ENCODE measurements at places on chromosomes 5 and 9.

DNA sequence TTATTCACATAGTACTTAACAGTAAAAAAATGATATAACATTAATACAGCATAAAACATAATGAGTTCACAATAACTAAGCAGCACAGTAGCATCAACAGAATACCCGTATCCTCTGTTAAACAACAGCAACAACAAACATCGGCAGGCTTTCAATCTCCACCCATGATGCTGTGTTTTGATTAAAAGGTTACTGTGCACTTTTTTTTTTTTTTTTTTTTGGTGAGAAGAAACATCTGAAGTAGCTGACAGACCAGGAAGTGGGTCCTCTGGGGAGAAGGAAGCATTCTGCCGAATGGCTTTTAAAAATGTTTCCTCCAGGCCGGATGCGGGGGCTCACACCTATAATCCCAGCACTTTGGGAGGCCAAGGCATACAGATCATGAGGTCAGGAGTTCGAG, 282.3 kb downstream of the EPB41L4A start:
- no peaks in the 10 kb centered on the region for H3K4me1 ChIP-seq
- no peak overlapping the region for H3K27ac ChIP-seq
- no peaks in the 10 kb centered on the region for H3K36me3 ChIP-seq
- peak; percentile 33 for DNase-seq

DNA sequence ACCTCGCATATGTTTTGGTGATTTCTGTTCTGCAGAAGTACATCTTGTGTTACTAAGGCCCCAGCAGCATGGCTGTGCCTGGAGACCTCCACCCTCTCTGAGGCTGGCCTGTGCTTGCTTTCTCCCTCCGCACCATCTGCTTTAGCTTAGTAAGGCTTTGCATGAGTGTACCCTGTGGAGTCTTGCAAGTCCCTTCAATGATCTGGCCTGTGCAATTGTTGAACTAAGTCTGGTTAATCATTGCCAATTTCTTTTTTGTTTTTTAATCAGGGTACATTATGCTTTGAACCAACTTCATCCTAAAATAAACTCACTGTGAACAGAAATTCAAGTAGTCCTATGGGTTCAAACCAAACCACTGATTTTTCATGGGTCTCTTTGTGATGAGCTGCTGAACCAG, 32.3 kb downstream of the ACOT12 start:
- H3K27ac ChIP-seq, result no peak overlapping the region
- H3K4me1 ChIP-seq, result no peaks in the 10 kb centered on the region
- DNase-seq, result no peak

DNA sequence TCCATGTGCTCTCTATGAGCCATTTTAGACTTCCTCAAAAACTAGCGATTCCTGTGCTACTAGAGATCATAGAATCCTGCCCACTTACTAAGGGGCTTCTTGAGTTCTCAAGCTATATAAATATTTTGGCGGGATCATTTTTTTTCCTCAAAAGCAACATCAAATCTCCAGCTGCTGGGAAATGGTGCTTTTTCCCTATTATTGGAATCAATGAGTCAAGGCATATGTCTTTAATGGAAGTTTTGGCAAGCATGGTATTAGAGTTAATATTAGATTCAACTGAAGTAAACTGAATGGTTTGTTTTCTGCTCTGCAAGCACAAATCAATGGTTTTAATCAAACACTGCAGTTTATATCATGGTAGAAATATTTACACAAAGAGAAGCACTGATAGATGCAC, 369.9 kb upstream of the PTGER4 start:
- no peak overlapping the region for H3K4me3 ChIP-seq
- no peaks in the 10 kb centered on the region for H3K27me3 ChIP-seq
- DNase-seq, result peak; percentile 90

DNA sequence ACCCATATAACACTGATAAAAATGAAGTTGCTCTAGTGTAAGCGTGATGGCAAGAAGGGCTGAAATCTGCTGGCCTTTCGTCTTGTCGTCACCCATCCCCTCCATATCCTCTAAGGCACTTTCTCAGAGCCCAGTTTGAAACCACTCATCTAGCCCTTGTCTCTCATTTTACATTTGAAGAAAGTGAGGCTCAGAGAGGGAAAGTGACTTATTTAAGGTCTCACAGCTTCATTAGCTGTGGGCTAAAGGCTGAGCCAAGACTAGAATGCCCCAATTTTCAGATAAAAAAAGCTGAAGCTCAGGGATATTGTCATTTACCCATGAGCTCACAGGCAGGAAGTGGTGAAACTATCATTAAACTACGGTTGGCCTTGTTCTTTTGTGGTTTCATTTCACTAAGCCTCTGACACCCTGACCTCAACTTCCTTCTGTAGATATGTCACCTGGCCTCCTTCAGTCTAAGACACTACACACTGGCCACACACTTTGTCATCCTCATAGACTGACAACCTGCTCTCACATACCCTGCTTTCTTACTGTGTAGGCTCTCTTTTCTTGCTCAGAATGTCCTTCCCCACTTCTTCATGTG, 176.7 kb upstream of the DMAC1 start:
- peak; percentile 42 for DNase-seq
- H3K27ac ChIP-seq, result no peak overlapping the region
- H3K4me1 ChIP-seq, result no peaks in the 10 kb centered on the region
- H3K4me3 ChIP-seq, result no peak overlapping the region

DNA sequence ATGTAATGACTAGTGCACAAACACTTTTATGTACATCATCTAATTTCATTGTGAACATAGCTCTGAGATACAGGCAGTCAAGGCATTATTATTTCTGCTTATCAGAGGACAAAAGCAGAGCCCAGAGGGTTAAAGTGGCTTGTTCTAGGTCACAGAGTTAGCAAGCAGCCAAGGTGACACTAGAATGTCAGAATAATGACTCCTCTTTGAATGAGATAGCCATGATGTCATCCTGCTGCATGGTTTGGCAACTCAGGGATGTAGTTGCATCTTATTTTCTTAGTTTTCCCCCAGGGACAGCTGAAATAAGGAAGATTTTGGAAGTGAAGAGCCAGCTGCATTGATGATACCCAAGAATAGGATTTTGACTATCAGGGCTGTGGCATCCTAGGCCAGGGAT, 54.4 kb downstream of the KCNV2 start:
- no peak overlapping the region for H3K27ac ChIP-seq
- peaks cover 25% of the 10 kb centered on the region for H3K36me3 ChIP-seq
- H3K4me3 ChIP-seq, result no peak overlapping the region
- H3K27me3 ChIP-seq, result no peaks in the 10 kb centered on the region
- H3K4me1 ChIP-seq, result no peaks in the 10 kb centered on the region
- no peak for DNase-seq
